ENCODE measurements at places on chromosomes 16 and 17.

DNA sequence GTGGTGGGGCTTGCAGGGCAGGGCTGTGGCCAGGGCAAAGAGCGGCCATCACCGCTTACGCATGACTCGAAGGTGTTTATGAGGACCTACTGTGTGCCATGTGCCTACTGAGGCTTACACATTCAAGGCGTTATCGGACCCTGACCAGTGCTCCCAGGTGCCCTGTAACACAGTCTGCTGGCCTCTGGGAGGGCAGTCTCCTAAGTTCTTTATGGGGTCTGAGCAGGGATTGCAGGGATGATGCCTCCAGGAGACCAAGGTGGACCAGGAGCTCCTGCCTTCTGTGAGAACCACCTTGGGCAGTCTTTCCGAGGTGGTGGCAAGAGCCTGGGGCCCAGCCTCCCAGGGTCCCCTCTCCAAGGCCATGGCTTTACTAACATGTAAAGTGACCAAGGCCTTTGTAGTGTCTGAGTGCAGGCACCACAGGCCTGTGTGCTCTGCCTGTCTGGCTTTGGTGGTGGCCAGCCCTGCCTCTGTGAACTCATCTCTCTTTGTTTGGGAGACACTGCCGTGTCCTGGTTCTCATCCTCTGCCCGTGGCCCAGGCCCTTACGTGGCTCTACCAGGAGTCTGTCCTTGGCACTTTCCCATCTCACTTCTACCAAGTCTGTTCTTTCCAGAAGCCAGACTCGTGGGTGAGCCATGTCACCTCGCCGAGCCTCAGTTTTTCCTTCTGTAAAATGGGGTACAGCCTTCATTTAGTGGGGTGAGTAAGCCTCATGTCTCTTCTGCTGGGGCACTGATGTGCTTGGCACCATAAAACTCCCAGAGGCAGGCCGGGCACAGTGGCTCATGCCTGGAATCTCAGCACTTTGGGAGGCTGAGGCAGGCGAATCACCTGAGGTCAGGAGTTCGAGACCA lies 3.4 kb upstream of the SYNGR2 start:
- DNase-seq: no peak

DNA sequence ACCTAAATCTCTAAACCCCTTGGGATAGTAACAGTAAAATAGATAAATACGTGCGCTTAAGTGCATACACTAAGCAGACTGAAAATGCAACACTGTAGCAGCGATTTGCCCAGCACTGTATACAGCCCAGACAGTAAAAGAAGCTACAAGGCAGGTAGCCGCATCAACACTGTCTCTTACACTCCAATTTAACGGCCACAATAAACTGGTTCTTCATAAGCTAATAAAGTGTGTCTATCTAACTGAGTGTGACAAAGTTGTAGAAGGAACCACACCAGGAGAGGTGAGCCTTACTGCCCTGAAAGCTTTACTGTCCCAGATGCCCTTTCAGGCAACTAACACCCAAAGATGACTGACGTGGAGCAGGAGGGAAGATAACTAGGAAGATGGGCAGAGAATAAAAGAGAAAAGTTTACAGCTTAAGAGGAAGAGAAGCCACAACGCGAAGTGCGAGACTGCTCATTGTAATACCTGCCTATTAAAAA lies 847 bp downstream of the ZDHHC7 start:
- DNase-seq: no peak

- peak; percentile 95 for DNase-seq
Measured at GRCh38 chr16:3945751-3946603, 65.5 kb upstream of the CREBBP start.

DNA sequence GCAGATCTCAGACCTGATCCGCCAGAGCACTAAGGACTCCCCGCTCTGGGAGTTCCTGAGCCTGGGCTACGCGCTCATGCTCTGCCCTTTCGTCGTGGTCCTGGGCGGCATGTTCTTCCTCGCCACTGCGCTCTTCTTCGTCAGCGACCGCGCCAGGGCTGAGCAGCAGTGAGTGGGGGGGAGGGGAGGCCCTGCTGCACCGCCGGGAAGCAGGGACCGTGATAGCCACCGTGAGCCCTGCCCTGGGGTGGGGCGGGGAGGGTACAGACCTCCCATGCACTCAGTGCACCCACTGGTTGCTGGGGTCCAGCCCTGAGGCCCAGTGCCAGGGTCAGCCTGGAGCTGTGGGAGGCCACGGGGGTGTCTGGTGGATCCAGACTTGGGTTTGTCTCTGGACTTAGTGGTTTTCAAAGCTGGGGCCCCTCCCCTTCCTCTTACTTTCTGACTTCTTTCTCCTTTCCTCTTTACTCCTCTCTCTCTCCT lies 18.9 kb downstream of the MYBBP1A start:
- DNase-seq: peak; percentile 53

DNA sequence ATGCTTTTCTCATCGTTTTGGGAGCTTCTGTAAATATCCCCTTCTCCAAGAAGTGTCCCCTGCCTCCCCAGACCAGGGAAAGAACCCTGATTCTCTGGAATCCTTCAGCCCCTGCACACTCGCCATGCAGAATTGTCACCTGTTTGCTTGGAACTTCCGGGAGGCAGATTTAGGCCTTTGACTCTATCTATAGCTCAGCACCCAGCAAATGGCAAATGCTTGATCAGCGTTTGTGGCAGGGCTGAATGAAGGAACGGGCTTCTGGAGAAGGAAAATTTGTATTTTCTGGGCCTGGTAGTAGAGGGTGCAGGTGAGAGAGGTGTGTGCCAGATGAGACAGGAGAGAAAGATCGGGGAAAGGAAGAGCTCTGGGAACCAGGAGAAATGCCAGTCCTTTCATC lies 18.3 kb upstream of the CACNG4 start:
- no peak for DNase-seq

DNA sequence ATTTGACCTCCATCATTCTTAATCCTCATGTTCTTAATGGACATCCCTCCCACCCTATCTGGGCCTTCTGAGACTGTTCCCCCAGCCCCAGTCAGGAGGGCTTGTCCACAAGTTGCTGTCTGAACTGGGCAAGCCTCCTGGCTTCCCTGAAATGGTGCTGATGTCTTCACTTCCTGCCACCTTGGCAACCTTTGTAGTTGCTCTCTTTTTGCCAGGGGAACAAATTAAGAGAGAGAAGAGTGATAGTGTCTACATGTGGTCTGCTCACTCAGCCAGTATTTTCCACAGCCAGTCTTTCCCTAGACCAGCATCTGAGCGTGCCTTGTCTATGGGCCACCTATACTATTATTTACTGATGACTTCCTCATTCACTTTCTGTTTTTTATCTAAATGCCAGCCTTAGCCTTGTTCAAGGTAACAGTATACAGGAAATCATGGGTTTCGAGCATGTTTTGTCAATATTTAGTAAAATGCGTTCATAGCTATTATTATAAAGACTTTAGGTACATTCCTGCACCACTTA lies 710.1 kb downstream of the MAF start:
- no peak for DNase-seq

DNA sequence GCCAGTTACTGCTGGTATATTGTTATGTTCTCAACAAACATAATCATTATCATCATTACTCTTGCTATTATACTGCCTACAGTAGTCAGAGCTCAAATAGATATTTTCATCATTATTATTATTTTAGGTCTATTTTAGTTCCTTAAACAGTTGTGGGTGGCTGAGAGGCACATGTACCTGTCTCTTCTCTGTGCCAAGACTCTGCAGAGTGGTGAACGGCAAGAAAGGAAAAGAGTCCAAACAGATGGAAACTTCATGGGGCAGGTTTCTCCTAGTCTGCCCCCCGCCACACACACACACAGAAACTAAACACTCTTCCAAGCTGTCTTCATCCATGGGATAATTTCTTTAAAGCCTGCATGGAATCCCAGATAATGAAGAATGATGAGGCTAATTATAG lies 77.7 kb upstream of the CLEC3A start:
- DNase-seq: no peak

GRCh38 chr17:60406887-60407286 lies 15.0 kb upstream of the USP32 start:
- DNase-seq: peak; percentile 41

- peak; percentile 22 for DNase-seq
Measured at GRCh38 chr17:39677542-39678339, 9.5 kb downstream of the PNMT start.

- DNase-seq: no peak
Measured at GRCh38 chr16:80695020-80695419, 109.4 kb downstream of the CDYL2 start.

DNA sequence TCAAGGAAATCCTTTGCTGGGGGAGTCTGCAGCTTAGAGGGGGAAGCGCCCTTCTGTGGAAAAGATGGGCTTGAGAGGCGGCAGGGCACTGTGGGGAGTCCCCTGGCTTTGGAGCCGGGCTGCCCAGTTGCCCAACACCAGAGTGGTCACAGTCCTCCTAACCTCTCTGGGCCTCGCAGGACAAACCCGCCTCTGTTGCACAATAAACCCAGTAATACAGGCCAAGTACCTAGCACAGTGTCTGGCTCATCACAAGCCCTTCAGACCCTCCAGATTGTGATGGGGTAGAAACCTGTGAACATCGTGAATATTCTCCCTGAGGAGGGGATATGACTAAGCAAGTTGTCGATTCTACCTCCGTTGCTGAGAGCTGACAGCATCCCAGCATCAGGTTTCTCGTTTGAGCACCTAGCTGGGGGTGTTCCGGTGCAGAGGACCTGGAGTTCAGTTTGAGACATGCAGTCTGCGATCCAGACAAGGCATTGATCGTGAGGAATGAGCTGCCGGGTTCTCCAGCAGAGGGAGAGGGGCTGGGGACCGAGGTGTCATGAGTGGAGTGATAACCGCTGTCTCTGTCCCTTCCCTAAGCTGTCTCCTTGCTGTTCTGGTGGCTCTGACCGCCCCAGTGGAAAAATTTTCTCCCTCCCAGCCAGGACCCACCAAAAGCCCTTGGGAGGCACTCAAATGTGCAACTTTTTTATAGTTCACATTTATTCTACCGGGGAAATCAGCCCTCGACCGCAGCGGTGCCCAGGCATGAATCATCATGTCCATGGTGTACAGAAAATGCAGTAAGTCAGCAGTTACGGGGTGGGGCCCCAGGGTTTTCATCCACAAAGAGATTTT lies 161.9 kb downstream of the WSCD1 start:
- DNase-seq: peak; percentile 4

DNA sequence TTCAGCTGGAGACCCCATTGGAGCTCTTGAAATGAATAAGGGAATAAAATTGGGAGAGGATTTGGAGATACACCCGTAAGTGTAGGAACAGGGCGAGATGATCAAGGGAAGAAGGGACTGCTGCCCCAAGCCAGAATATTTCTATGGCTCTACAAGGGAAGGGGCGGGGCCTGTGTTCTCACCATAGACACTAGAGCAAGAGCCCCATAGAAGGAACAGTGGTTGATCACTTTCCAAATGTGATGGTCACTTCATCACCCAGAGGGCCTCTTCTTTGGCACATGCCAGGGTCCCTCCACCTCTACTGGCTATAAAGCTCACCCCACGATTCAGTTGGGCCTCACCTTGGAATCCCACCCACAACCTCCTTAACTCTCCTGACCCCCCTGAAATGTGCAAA lies 25.0 kb downstream of the GPRC5B start:
- no peak for DNase-seq

GRCh38 chr17:58270476-58271215 lies 10.1 kb downstream of the MPO start:
- no peak for DNase-seq

GRCh38 chr17:31534223-31534888 lies 142.9 kb downstream of the RAB11FIP4 start:
- no peak for DNase-seq

GRCh38 chr17:7478276-7479212 lies 887 bp downstream of the ZBTB4 start:
- peak; percentile 80 for DNase-seq

- DNase-seq: peak; percentile 97
Measured at GRCh38 chr17:75693500-75694481, 26.7 kb downstream of the SAP30BP start.

DNA sequence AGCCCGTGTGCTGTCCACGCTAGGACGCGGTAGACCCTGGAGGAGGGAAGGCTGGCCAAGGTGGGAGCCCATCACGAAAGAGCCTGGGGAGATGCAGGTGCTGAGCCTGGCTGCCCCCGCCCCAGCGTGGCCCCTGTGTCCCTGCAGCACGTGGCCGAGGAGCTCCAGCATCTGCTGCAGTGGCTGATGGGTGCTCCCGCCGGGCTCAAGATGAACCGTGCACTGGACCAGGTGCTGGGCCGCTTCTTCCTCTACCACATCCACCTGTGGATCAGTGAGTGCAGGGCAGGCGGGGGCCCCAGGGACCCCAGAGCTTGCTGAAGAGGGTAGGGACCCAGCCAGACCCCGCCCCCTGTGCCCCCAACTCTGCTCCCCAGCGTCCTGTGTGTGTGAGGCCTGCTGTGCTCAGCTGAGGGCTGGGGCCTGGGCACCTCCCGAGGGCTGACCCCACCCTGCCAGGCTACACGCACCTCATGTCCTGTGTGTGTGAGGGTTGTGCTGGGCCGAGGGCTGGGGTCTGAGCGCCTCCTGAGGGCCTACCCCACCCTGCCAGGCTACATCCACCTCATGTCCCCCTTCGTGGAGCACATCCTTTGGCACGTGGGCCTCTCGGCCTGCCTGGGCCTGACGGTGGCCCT lies 8.6 kb downstream of the PIGQ start:
- DNase-seq: no peak

- DNase-seq: peak; percentile 20
Measured at GRCh38 chr17:41446806-41447205, 6.0 kb upstream of the KRT38 start.

GRCh38 chr16:86252596-86252995 lies 257.7 kb upstream of the FOXF1 start:
- DNase-seq: peak; percentile 3

DNA sequence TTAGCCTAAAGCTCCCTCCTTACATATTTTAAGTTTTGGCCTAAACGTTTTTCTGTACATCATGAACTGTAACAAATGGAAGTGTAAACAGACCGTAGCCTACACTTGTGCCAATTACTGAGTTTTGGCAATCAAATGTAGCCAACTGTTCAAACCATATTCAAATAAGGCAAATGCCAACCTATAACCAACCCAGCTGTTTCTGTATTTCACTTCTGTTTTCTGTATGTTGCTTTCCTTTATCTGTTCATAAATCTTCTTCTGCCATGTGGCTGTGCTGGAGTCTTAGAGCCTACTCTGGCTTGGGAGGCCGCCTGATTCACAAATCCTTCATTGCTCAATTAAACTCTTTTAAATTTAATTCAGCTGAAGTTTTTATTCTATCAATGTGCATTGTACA lies 6.9 kb upstream of the C16orf78 start:
- no peak for DNase-seq

DNA sequence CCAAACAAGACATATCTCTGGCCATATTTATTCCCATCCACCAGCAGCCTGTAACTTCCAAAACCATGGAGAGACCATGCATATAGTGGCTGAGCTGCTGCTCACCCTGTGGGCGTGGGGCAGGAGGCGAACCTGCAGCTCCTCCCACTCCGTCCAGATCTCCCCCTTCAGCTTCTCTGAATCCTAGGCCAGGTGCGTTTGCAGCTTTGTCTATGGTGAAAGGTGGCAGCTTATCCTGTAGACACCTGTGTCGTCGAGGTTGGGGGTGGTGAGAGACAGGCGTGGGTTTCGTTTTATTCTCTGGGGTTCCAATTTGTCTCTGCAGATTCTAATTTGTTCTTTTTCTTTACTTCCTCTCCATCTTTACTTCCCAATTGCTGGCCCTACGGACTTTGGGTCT lies 9.7 kb upstream of the ANKS4B start:
- no peak for DNase-seq

All from foreskin fibroblast (primary cell).